ENCODE measurements at places on chromosomes 6 and 20.
A peak's percentile ranks its signal among the peaks of the same experiment; 100 is the strongest.

DNA sequence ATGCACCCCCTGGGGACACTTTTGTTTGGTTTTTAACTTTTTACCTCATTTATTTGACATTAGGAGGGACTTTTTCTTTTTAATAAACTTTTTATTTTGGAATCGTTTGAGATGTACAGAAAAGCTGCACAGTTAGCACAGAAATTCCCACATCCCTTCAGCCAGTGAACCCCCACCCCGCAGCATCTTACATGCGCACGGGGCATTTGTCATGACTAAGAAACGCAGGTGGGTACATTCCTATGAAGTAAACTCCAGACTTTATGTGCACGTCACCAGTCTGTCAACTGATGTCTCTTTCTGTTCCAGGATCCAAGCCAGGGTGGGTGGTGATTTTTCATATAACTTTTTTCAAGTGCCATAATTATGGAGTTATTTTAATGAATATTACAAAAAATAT lies 4.9 kb upstream of the ZNF831 start:
- no peak for DNase-seq

- DNase-seq = no peak
These were observed 46.1 kb downstream of the RBM38 start for GRCh38 chr20:57437267-57437666.

- no peak for DNase-seq
These were observed 570 bp upstream of the FANCE start for GRCh38 chr6:35451354-35452182.

GRCh38 chr20:47276851-47277534 lies 79.5 kb downstream of the ZMYND8 start:
- DNase-seq = no peak

DNA sequence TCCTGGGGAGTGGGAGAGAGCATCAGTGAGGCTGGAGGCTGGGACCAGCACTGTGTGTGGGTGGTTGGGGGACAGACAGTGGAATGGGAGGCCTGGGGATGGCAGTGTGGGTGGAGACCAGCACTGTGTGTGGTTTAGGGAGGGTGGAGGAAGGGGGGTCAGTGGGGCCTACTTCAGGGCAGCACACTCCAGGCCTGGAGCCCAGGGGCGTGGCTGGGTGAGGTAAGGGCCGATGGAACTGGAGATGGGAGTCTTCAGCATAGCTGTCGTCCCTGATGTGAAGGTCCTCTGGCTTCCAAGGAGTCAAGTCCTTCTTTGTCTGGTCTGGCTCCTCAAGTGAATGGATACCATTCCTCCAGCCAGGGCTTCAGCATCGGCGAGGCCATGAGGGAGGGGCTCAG lies 18.6 kb downstream of the KCNK17 start:
- DNase-seq = peak; percentile 10

GRCh38 chr6:39821742-39822532 lies 29.8 kb downstream of the DAAM2 start:
- DNase-seq = no peak

GRCh38 chr6:110185879-110186278 lies 5.7 kb downstream of the CDC40 start:
- DNase-seq = no peak

DNA sequence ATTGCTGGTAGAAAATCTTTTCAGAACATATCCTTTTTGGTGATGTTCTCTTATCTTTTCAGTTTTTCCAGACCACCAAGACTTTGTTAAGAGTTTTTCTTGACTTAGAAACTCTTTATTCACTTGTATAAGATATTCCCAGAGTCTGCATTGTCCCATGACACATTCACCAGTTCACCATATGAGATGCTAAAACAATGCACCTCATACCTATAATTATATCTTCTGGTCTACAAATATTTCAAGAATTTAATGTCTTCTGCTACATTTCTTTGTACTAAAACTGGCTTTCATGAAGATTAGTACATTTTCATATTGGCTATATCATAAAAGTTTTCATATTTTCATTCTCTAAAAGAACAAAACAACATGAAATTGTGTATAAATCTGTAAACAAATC lies 111.3 kb downstream of the ADGRG6 start:
- DNase-seq = no peak

GRCh38 chr6:89667872-89668556 lies 29.5 kb upstream of the LYRM2 start:
- no peak for DNase-seq

- DNase-seq = no peak
These were observed 548.8 kb downstream of the COL12A1 start for GRCh38 chr6:74657011-74657410.

- DNase-seq = no peak
These were observed 114.2 kb upstream of the PHACTR1 start for GRCh38 chr6:12602342-12602741.

GRCh38 chr6:156423075-156423474 lies 354.1 kb upstream of the ARID1B start:
- DNase-seq = no peak

- DNase-seq = no peak
These were observed 61.6 kb downstream of the SNAP25 start for GRCh38 chr20:10280018-10280908.

DNA sequence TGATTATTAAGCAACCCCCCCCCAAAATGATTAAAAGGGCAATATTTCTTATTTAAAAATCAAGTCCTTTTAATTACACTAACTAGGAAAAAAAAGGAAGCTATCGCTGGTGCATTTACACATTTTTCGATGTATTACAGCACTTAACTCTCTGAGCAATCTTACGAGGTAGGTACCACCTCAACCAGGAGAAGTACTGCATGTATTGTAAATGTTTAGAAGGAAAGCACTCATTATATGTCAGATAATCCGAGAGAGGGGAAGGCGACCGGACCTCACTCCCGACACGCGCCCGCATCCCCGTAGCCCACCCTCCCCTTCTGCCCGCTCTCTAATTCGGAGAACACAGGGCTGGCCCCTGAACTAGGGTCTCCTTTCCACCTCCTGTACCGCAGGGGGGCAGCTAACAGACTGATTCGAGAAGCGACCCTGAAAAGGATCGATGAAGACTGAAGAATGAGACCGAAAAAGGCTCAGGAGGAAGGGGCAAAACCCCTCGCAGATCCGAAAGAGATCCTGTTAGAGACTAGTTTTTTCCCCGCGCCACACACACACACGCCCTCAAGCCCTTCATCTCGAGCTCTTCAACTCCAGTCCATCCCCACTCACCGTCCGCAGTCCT lies 337 bp downstream of the ESF1 start:
- DNase-seq = no peak

DNA sequence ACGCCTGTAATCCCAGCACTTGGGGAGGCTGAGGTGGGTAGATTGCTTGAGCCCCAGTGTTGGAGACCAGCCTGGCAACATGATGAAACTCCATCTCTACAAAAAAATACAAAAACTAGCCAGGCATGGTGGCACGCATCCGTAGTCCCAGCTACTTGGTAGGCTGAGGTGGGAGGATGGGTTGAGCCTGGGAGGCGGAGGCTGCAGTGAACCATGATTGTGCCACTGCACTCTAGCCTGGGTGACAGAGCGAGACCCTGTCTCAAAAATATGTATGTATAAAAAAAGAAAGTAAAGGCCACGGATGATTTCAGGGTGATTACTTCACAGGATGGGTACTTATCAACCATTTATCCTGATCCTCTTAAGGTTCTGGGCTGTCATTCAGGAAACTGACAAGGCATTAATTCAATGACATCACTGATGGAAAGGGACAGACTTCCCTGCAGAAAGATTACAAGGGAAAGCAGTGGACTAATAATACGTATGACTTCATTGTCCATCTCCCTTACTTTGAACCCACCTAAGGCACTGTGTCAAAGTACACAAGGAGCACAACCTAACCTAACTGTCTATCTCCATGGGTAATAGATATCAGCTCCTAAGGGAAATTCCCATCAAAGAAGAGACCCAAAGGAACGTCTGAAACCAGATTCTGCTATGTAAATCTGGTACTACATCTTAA lies 61.2 kb downstream of the ZMYND8 start:
- no peak for DNase-seq

DNA sequence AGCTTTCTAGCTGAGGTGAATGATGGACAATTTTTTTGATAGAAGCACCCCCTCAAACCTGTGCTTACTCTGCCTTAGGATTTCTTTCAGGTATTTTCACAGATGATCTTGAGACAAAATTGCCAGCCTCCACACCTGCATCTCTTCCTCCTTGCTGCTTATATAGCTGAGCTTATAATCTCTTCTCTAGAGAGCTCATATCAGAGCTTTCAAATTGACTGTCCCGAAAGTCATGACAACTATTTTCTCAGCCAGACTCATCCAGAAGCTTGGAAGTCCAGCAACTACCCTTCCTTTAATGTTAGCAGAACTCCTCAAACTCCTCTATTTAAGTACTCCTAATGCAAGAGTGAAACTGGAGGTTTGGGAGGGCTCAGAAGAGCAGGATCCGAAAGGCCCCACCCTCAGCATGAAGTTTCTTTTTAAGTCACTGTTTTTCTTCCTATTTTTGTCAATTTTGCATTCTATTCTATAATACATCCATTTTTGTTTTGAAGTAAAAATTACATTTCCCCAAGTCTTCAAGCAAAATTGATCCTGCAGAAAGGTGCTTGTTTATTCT lies 12.7 kb downstream of the CGA start:
- DNase-seq = no peak

DNA sequence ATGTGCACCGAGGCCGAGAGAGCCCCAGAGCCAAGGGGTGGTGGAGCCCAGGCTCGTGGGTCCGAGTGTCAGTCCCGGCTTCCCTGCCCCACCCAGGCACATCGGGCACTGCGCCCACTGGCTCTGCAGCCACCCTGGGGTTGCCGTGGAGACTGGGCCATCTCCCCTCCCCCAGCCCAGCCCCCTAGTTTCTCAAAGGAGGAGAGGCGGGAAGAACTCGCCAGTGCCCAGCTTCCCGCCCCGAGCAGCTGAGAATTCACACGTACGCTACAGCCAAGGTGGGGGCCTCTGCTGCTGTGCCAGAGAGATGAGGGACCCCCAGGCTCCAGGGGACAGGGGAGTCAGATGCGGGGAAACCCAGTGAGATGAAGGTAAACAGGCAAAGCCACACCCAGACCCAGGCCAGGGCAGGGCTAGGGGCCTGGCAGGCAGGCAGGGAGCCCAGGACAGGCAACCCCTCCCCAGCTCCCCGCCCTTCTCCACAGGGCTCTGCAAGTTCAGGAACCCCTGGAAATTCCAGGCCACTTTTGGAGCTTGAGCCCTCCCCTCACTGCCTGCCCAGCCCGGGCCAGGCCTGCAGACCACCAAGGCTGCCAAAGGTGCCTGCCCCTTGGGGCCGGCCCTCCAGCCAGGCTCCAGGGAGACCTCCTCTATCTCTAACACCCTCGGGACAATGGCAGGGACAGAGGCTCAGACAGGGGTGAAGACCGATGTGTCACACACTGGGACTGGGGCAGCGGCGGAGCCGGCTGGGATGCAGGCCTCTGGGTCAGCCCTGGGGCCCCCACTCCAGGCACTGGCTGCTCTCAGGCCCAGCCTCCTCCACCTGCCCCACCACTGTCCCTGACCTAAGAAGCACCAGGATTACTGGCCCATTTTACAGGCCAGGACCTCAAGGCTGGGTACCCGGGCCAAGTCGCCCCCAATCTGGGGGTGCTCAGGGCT lies 6.0 kb downstream of the LAMA5 start:
- no peak for DNase-seq

DNA sequence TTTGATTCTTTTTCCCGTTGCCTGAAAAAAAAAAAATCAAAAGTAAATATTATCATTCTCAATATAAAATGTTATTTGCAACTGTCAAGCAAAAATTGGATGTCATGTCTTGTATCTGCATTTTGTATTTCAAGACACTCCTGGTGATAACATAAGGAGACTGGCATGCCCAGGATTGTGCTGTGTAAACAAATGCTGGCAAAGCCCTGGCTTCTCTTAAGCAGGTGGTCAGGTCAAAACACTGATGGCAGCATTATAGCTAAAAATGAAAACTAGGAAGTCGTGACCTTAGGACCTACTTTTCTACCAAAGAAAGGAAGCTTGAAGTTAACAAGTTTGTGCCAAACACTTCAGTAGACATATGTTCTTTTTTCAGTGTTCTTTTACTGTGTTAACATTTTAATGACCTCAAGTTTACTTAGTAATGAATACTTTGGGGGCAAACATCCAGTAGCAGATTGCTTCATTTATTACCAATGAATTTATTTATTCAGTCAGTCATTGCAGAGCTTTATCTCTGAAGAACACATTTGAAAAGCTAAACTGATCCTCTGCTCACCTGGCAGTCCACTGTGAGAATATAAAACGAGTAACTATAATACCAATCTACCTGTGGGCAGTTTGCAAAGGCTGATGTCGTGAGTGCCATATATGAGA lies 243.1 kb upstream of the FLRT3 start:
- no peak for DNase-seq

DNA sequence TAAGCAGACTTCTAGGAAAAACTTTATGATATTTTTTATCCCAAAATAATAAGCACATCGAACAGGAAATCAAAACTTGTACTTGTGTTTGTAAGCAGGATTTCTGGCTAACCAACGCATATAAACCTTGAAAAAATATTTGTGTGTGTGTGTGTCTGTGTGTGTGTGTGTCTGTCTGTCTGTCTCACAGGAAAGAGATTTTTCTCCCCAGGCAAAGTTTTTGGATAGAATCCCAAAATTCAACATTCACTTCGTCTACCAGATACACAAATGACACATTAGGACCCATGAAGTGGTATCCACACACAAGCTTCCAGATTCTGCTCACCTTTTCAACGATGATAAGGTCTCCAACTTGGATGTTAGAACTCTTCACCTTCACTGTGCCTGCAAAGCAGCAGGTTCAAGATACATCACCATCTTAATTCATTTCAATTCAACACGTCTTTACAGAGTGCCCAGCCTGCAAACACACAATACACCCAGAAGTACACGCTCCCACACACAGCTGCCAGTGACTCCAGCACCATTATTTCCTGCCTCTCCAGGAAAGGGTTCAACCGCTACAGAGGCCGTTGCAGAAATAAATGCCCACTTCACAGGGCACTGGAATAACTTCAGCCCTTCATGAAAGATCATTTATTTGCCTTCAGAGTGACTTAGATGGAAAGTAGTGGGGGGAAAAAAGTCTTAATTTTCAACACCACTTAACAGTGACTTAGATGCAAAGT lies 70.9 kb downstream of the ATP9A start:
- DNase-seq = no peak

GRCh38 chr6:116847227-116847626 lies 18.3 kb upstream of the GPRC6A start:
- peak; percentile 46 for DNase-seq

- DNase-seq = no peak
These were observed 44.9 kb upstream of the SUPT3H start for GRCh38 chr6:45422503-45423110.

DNA sequence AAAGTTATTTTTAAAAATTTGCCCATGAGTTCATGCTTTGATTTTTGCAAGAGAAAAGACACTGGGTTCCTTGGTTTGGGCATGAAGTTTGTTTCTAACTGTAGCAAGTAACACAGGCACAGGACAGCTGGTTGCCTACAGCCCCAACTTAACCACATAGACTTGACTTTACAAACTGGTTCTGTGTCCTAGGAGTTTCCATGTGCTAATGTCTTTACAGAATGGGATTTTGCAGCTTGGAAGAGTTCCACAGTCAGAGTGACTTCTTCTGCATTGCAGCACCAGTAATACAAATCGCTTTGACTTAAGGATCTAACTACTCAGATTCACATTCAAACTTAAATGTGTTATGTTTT lies 44.3 kb downstream of the OR2B2 start:
- peak; percentile 78 for DNase-seq
